ENCODE measurements at places on chromosomes 1 and 21.

- peak; percentile 57 for DNase-seq
Measured at GRCh38 chr1:155176544-155177071, 3.0 kb downstream of the TRIM46 start.

DNA sequence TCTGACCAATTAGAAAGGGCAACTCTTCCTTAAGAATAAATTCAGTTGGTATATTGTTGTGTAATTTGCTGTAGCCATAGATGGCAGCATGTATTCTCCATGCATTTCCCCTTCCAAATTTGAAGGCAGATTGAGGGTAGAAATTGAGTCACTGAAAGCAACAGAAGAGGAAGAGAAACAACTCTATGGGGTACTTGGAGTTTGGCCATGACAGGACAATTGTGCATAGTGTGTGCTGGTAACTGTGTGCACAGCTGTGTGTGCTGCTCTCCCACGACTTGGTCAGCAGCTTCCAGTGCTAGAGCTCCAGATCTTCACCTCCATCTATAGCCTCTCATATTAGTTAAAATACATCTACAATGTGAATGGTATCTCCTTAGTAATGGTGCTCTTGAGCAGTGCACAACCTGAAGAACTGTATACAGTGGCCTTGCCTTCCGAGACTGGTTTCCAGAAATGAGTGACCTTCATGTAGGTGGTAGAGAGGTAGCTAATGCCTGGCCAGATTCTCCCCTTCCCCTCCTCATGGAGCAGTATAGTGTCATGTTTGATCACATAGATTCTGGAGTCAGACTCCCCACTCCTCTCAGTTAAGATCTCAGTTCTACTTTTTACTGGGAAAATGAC, 882 bp upstream of the FCAMR start:
- no peak for DNase-seq

- DNase-seq, result no peak
Measured at GRCh38 chr1:226823643-226824042, 46.8 kb upstream of the PSEN2 start.

- DNase-seq, result no peak
Measured at GRCh38 chr1:38446936-38447335, 400.3 kb upstream of the POU3F1 start.

DNA sequence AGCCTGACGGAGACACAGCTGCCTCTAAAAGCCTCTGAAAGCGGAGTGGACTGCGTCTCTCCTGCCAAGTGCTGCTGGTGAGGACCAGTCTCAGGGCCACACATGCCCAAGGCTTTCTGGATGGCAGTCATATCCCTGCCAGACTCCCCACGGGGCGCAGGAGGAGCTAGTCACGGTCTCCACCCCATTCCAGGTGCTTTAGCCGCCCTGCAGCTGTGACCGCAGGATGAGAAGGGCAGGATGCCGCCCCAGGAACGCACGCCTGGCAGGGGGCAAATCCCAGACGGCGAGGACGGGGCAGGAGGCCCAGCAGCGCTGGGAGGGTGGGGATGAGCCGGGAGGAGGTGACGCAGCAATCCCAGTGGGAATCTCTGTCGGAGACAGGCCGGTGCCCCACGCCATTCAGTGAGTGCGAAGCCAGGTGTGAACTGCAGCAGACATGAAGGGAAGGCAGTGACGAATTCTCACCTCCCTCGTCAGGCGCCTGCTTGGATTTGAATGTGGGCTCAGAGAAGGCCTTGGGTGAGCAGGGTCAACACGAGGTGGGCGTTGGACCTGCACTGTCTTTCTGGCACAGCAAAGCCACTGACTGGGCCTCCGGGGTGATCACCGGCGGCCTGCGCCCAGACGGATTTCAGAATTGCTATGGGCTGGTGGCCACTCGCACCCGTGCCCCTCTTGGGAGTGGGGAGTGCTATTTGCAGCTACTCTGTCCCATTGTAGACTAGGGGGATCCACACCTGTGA, 38.5 kb upstream of the SLC19A1 start:
- DNase-seq, result no peak

- DNase-seq, result no peak
Measured at GRCh38 chr1:243469497-243469896, 213.7 kb downstream of the SDCCAG8 start.

- DNase-seq, result no peak
Measured at GRCh38 chr1:197521118-197521739, 253.2 kb downstream of the CRB1 start.

DNA sequence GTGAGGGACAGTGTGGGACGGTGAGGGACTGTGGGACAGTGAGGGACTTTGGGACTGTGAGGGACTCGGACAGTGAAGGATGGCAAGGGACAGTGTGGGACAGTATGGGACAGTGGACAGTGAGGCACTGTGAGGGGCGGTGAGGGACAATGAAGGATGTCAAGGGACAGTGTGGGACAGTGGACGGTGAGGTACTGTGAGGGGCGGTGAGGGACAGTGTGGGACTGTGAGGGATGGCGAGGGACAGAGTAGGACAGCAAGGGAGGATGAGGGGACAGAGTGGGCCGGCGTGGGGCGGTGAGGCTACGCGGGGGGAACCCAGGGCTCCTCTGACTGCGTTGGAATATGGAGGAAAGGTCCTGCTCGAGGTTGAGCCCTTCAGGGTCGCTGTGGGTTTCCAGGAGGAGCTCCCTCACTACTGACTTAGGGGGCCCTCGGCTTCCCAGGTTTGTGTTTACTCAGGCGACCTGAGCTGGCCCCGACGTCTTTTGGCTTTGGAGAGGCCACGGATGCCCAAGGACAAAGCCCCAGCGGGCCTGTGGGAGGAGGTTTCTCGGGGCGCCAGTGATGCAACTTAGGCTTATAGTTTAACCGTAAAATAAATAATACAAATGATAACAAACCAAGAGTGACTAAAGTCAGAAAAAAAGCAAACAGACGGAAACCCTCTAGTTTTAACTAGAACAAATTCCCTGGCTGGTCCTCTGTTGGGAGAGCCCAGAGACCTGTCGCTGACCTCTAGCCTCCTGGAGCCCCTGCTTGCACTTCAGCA, 1.1 kb upstream of the ERRFI1 start:
- no peak for DNase-seq

DNA sequence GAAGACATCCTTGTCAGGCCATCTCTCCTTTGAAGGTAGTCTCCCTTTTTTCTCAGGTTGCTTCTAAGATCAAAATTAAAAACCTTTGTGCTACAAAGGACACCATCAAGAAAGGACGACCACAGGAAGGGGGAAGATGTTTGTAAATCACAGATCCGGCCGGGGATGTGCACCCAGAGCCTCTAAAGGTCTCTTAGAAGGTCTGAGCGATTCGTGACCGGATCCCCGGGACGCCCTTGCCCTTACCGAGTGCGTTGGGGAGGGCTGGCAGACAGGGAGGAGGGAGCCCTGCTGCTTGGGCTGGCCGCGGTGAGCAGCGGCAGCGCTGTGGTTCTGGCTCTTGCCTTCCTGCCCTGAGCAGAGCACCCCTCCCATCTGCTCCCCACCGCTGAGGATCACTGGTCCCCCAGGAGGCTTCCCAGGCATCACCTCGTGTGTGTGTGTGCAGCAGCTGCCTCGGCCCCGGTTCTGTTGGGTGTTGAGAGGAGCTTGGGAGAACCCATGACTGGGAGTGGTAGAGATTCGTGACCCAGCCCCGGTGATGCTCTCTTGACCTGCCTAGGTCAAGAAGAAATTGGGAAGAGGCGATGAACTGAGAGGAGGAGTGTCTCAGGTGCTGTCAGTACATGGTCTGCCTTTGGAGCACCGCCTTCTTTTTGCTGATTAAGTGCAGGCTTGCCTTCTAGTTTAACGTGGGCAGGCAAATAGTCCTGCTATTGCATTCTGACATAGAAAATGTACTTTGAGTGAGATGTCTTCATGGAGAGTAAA, 34.5 kb downstream of the AGPAT3 start:
- DNase-seq, result no peak

- no peak for DNase-seq
Measured at GRCh38 chr1:156499194-156499841, 1.3 kb downstream of the MEF2D start.

GRCh38 chr1:36115931-36116330, 9.1 kb downstream of the COL8A2 start:
- DNase-seq, result no peak

GRCh38 chr21:15774590-15774989, 44.8 kb downstream of the USP25 start:
- no peak for DNase-seq

GRCh38 chr1:197392541-197392940, 124.5 kb downstream of the CRB1 start:
- no peak for DNase-seq

GRCh38 chr1:158998781-158999161, 10.9 kb upstream of the IFI16 start:
- no peak for DNase-seq

DNA sequence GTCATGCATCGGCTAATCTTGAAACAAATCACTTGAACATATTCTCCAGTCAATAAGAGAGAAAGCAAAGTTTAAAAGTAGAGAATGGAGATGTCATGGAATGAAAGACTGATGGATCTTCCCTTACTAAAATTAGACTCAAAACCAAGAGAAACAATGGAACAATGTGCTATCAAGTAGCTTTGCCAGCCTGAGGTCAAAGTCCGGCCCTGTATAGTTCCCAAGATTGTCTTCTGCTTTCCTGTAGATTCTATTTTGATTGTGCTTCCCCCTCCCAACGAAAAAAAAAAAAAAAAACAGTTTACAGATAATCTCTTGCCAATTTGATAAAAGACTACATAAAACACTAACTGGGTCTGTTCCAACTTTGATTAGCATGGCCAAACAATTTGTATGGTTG, 40.8 kb upstream of the KIRREL1 start:
- DNase-seq, result no peak

DNA sequence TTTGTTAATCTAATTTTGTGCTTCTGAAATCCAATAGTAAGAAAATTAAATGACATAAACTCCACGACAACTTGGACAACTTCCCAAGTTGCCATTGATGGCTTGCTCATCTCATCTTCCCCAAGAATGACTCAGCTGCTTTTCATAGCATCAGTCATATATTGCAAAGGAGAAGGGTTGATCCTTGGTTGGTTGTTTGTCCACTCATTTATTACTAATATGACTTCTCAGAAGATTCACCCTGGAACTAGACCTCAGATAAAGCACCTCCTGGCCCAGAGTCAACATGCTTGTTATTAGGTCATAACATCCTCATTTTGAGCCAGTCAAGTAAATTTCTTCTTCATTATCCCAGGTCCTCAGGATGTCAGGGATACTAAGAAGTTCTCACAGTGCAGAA, 2.3 kb upstream of the LCE3D start:
- no peak for DNase-seq

DNA sequence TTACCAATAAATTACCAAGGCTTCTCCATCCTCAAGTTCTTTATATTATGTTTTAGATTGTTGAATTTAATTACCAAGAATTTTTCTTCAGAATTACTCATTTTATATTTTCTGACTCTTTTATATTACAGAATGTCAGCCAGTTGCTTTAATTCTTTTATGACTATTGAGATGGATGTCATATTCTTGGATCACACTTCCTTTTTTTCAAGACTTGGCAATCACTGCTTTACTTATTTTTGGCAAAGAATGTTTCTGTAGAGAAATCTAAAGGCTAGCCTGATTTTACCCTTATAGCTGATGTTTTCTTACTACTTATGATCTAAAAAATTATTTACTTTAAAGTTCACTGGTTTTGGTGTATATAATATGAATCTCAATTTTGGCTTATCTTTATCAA, 721.1 kb upstream of the TMPRSS15 start:
- no peak for DNase-seq

DNA sequence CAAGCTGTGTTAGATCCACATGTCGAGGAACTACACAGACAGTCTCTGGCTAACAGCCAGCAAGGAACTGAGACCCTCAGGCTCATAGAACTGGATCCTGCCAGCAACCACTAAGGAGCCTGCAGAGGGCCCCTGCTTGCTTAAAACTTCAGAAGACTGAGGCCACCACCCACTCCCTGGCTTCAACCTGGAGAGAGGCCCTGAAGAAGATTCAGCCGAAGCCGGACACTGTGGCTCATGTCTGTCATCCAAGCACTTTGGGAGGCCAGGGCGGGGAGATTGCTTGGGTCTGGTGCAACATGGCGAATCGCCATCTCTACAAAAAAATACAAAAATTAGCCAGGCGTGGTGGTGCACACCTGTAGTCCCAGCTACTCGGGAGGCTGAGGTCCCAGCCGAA, 92.6 kb upstream of the TMPRSS2 start:
- DNase-seq, result no peak

GRCh38 chr1:202805886-202806844, 2.1 kb downstream of the KDM5B start:
- DNase-seq, result no peak

DNA sequence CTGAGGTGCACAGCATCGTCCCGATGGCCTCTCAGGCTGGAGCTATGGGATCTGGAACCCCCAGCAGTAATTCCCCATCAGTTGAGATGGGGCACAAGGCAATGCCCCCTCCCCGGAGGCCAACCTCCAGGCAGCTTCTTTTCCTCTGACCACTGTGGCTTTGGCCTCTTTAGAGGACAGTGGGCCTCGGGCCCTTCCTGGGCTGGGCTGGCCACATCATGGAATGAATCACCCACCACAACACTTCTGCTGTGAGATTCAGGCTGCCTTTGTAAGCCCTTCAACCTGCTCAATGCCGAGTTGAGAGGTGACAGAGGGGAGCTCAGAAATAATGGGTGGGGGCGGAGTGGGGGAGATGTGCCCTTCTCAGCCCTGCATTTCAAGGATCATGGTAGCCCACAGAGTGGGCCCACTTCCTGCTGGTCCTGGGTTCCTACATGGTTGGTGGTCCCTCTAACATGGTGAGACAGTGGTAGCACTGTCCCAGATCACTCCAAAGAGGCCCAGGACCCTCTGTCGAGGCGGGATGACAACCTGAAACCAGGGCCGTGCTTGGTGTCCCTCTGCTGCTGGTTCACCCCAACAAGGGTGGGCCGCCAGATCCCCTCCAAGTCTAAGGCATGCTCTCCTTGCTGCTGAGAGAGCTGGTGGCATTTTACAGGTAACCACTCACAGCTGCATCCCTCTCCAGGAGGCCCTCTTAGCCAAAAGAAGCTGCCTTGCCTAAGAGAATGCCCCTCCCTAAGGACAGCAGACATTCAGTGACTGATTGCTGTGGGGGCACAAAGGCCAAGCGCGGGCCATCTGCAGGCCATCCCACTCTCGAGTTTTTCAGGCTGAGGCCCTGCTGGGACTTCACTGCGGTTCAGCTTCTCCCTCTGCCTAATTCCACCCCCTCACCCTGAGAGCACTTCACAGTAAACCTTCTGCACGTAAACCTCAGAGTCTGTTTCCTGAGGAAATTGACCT, 29.7 kb upstream of the EVA1B start:
- DNase-seq, result no peak

GRCh38 chr1:54488779-54489626, 59.0 kb upstream of the ACOT11 start:
- DNase-seq, result peak; percentile 55

DNA sequence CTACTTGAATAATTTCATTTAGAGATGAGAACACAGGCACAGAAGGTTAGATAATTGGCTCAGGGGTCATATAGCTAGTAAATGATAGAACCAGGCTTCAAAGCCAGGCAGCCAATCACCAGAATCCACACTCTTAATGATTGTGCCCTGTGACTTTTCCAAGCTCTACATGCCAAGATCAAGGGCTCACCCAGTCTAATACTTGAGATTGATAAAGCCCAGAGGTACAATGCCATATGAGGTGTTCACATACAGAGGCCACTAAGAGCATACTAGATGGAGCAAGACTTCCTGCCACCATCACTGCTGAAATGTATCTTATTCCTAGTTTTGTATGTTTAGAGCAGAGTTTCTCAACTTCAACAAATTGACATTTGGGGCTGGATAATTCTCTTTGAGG, 40.9 kb upstream of the MCOLN3 start:
- DNase-seq, result no peak
